Gastroesophageal sphincter (tissue), 4 donors: ENCODE measurements at places on chromosomes 2 and 18.

DNA sequence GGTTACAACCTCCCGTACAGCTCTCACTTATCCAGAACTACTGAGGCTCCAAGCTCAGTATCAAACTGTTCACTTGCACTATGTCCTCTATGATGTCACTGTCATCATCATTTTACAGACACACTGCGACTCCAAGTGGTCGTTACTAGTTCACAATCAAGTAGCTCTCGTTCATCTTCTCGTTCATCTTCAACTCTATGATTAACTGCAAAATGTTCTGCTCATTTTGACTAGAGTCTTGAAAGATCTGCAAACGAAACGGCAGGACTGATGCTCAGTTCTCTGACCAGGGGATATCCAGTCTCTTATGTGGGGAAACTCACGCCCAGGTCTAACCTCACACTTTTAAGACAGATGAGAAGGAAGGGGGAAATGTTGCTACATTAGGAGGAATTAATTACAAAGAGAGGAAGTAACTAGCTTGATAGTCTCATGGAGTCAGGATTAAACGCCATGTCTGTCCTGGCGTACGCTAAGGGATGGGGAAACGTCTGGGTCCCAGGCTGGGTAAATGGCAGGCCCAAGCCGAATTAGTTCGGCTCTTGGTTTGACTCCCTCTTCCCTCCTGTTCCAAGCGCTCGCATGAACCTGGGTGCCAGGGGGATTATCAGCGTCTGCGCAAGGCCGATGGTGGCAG lies 794 bp upstream of the CHCHD5 start:
- ATAC-seq, result no peak

- no peak for ATAC-seq
These were observed 254.2 kb downstream of the EN1 start for GRCh38 chr2:118593257-118593656.

GRCh38 chr2:173963323-173963816 lies 1.8 kb downstream of the SP3 start:
- ATAC-seq, result peak; percentile 12

GRCh38 chr18:25145731-25146511 lies 206.0 kb downstream of the ZNF521 start:
- ATAC-seq, result no peak

- ATAC-seq, result no peak
These were observed 42.9 kb upstream of the SH3RF3 start for GRCh38 chr2:109085912-109086742.

GRCh38 chr2:214995926-214996670 lies 142.3 kb downstream of the ABCA12 start:
- ATAC-seq, result no peak

DNA sequence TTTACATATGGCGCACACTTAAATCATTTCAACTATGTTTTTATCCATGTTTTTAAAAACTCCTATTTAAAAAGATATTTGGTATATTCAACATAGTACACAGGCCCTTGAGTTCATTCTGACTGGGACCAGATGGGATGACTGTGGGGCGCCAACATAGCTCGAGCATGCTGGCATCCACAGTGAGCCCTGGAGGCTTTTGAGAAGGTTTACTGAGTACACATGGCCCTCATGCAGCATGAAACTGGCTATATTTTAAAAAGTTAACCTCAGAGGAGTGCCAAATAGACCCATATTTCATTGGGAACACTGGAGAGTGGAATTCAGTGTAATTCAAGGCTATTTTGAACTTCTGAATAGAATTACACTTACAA lies 83.6 kb downstream of the CCDC85A start:
- no peak for ATAC-seq

DNA sequence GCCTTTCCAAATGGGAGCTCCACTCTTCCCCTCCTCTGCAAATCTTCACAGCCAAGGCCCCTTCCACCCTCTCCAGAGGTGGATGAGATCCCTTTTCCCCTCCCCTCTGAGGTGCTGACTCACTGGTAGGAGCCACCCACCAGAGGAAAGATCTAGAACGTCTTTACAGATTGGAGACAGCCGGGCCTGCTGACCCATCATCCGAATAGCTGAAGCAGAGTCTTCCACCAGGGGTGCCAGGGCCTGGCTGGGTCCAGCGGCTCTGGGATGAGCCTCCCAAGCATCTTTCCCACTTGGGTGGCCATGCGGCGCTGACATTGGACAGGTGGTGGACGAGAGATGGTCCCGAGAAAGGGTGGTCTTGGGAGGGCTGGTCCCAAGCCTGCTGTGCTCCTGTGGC lies 9.0 kb downstream of the ERFE start:
- ATAC-seq, result no peak

DNA sequence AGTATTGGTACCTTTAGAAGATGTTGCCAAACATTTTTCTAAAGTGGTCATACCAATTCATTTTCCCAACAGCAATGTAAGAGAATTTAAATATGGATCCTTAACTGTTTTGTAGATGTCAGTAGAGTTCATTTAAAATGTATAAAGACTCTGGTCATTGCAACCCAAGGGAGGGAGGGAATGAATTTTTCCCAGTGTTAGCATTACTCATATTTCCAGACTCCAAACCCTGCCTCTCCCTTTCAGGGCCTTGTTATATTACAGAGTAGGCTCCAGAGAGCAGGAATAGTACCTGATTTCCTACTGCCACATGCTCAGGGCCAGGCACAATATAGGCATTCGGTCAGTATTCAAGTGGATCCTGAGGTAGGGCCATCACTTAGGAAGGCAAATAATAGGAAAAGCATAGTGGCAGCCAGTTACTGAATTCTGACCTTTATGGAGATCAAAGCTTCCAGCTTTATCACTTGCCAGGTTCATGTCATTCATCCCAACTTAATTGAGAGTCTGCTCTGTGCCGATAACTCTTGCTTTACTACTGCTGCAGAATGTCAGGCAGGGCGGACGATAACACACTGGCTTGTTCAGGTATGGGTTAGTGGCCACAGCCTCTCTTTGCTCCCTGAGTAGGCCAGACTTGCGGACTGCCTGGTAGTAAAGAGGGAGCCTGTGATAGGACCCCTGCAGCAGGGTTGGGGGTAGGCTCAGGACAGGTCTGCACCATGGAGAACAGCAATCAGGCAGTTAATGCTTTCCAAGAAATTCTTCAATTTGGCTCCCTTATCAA lies 75.3 kb downstream of the OSBPL6 start:
- no peak for ATAC-seq
